Activated T-helper 17 cell treated with anti-CD3 and anti-CD28 coated beads, Interleukin-2, amount 50 U/mL, for 72 hours (primary cell): ENCODE measurements at places on chromosomes 13 and 19. TPM values are rescaled to one million over a fixed set of nuclear protein-coding genes. Genes with fewer than 3 reads are reported as not detected.

DNA sequence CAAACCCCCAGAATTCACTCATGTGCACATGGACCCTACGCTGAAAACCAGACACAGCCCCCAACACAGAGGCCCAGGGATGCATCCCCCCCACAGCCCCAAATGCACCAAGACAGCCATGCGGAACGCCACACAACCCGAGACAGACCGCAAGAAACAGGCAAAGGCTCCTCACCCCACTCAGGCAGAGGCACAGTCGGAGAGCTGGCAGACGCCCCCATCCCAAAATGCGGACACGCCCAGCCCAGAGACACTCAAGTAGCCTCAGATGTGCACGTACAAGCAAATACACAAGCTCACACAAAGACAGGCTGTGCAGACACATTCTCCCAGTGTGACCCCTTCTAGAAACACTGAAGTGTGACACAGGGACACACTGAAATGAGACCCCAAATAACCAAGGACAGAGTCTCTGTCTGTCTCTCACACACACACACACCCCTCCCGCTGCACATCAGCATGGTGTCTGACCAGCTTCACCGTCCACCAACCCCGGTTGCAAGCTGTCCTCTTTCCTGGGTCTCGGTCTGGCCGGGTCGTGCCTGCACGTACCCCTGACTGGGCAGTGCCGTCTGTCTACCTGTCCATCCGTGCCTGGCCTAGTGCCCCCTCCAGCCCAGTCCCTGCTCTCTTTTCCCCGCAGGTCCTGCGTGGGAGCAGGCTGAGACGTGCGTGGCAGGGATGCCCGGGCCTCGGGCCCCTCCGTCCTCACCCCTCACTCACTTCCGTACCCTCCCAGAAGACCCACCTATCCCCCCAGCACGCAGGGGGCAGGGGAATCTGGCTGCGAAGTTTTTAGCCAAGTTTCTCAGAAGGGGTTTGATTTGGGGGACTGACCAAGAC is 16.1 kb downstream of the ERFL start:
- no peak for ATAC-seq

GRCh38 chr19:49324801-49325576 is at the start of gene SLC6A16:
SLC6A16 (minus strand) TSS chr19:49325191; CDS start chr19:49311347, 13,844 bp downstream.
- no peak for ATAC-seq

DNA sequence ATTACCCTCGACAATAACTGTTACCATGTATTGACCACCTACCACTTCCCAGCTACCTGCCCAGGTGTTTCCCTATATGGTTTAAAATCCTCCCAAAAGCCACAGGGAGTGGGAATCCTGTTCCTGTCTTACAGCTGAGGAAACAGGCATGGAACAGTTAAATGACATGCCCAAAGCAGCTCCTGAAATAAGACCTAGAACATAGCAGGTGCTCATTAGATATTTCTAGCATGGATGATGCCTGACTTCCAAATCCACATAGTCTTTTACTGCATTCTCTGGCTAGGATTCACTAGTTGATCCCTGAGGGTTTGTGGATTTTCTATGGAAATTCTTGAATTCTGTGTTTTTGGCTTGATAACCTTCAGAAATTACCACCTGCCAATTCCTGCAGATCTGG is 13.0 kb downstream of the KCNN4 start:
- ATAC-seq, result no peak

- no peak for ATAC-seq
These were observed 338.1 kb downstream of the RFC3 start for GRCh38 chr13:34155931-34156607.

DNA sequence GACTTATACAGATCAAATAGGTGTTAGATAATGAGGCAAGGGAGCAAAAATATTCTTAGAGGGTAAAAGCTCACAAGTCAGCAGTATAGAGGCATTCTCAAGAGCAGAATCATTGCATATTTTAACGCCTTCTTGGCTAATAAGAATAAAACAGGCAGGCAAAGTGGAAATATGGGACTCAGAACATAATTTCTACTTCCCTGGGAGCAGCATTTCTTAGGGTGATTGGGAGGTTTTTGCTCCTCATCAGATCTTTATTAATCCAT is 39.6 kb downstream of the LHFPL6 start:
- no peak for ATAC-seq

DNA sequence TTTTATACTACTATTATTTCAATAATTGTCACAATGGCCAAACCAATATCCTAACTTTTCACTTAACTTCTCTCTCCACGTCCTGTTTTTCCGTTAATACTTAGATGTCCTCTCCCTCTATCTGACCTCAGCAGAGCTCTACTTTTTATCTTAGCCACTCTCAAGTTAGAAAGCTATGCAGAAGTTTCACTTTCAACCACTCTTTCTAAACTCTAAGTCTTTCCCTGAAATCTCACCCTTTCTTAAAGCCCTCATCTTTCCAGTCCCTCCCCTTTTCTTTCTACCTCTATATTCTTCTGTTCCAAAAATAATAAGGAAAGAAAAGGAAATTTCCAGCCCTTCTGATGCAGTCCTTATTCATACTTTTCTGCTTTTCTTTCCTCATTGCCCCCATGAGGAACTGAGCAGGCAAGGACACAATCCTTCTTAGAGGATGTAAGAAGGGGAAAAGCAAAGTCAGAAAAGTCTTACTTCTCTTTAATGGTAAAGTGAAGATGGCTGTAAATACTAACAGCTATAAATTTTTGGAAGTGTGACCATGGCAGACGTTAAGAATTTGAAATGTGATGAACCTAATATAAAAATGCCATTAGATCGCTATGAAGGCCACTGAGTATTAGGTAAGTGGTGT is 23.0 kb downstream of the FAM216B start:
- ATAC-seq, result peak; percentile 65

DNA sequence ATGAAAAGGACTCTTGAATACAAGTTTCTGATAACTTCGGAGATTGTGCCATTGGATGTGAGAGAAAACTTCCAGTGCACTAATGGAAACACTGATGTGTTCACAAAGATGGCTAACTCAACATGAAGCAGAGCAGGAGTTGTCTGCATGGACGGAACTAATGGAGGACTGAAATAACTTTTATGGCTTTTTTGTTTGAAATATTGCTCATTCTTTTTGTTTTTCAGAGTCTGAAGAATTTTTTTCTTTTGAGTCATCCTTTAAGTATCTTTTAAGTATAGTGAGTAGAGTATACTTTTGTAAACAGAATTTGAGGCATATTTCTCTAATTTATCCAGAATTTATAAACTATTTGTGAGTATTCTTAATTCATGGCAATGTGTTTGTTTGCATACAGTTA is 25.7 kb downstream of the CRYL1 start:
- no peak for ATAC-seq

DNA sequence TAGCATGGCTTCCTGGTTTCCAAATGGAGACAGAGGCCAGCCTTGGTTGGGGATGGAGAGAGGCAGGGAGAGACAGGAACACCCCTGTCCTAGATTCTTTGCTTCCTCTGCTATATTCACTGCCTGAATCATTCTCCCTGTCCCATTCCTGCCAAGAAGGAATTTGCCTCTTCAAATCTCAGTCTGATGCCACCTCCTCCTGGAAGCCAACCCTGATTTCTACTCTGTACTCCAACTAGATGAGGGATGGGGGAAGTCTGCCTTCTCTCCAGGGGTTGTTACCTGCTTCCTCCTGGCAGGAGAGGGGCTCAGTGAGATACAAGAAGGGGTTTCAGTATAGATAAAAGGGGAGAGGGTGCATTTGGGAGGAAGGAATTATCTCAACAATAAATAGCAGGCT is 1.3 kb upstream of the ACTL9 start:
- no peak for ATAC-seq

GRCh38 chr19:19540064-19540714 is 2.1 kb downstream of the CILP2 start:
- peak; percentile 32 for ATAC-seq

The LIM2 gene
- not detected for total RNA-seq

The ICAM5 gene
- total RNA-seq, result 8.6 TPM

The RFPL4A gene
- not detected for total RNA-seq

The INSR gene
- total RNA-seq, result 0.69 TPM

The LHFPL6 gene
- total RNA-seq, result 7.5 TPM
